ENCODE measurements at places on chromosomes 5 and 9. TPM values are rescaled to one million over a fixed set of nuclear protein-coding genes. Genes with fewer than 3 reads are reported as not detected.
A peak's percentile ranks its signal among the peaks of the same experiment; 100 is the strongest.

GRCh38 chr5:94693043-94693822 lies 74.8 kb downstream of the SLF1 start:
- H3K36me3 ChIP-seq: no peaks in the 10 kb centered on the region
- H3K27ac ChIP-seq: no peak overlapping the region
- H3K4me1 ChIP-seq: no peaks in the 10 kb centered on the region
- DNase-seq: no peak
- H3K27me3 ChIP-seq: no peaks in the 10 kb centered on the region

- no peaks in the 10 kb centered on the region for H3K4me1 ChIP-seq
- no peak for DNase-seq
- no peaks in the 10 kb centered on the region for H3K27me3 ChIP-seq
- H3K36me3 ChIP-seq: no peaks in the 10 kb centered on the region
- H3K4me3 ChIP-seq: no peak overlapping the region
- H3K27ac ChIP-seq: no peak overlapping the region
Observed at GRCh38 chr5:176578391-176578808, 29.3 kb downstream of the CDHR2 start.

DNA sequence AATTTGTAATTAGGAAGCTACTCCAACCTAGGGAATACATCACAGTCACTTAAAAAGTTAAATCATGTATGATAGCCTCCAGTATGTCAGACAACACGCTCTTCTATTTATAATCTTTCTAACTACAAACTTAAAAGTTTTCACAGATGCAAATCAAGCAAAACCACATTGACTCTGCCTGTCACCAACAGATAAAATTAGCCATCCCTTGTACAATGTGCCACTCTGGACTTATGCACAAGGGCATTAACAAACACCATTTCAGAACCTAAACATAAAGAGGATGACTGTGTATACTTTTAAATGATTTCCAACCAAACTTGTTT lies 14.7 kb downstream of the ERP44 start:
- H3K36me3 ChIP-seq: no peaks in the 10 kb centered on the region
- DNase-seq: peak; percentile 62
- peak overlapping the region; percentile 61 for H3K4me3 ChIP-seq
- no peaks in the 10 kb centered on the region for H3K27me3 ChIP-seq
- H3K27ac ChIP-seq: peak overlapping the region; percentile 94

- H3K4me3 ChIP-seq: no peak overlapping the region
- DNase-seq: no peak
- no peaks in the 10 kb centered on the region for H3K4me1 ChIP-seq
- H3K27ac ChIP-seq: no peak overlapping the region
Observed at GRCh38 chr5:16930496-16930895, 5.6 kb downstream of the MYO10 start.

GRCh38 chr5:57174890-57175510 lies 1.1 kb downstream of the GPBP1 start:
- no peaks in the 10 kb centered on the region for H3K27me3 ChIP-seq
- peak overlapping the region; percentile 87 for H3K4me3 ChIP-seq
- DNase-seq: no peak

GRCh38 chr5:81901586-81901985 lies 70.2 kb upstream of the ATG10 start:
- no peaks in the 10 kb centered on the region for H3K36me3 ChIP-seq
- H3K4me3 ChIP-seq: no peak overlapping the region
- DNase-seq: no peak
- H3K4me1 ChIP-seq: no peaks in the 10 kb centered on the region

- no peaks in the 10 kb centered on the region for H3K27me3 ChIP-seq
- peaks cover 30% of the 10 kb centered on the region for H3K4me1 ChIP-seq
- DNase-seq: no peak
- no peaks in the 10 kb centered on the region for H3K36me3 ChIP-seq
Observed at GRCh38 chr5:173885475-173886010, 2.6 kb upstream of the CPEB4 start.

DNA sequence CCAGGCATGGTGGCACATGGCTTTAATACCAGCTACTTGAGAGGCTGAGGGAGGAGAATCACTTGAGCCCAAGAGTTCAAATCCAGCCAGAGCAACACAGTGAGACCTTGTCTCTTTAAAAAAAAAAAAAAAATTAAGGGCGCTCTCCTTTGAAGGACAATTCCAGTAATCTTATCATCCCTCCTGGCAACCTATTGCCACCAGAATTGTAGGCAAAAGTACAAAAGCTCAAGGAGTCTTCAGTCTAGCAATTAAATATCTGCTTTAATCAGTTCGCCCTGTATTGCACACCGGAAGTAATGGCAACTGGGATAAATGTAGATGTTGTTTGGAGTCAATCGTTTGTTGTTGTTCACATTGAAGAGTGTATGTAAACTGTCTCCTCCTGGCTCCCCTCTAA lies 7.7 kb downstream of the SNX18 start:
- no peaks in the 10 kb centered on the region for H3K27me3 ChIP-seq
- no peak overlapping the region for H3K4me3 ChIP-seq
- no peak for DNase-seq
- no peak overlapping the region for H3K27ac ChIP-seq

DNA sequence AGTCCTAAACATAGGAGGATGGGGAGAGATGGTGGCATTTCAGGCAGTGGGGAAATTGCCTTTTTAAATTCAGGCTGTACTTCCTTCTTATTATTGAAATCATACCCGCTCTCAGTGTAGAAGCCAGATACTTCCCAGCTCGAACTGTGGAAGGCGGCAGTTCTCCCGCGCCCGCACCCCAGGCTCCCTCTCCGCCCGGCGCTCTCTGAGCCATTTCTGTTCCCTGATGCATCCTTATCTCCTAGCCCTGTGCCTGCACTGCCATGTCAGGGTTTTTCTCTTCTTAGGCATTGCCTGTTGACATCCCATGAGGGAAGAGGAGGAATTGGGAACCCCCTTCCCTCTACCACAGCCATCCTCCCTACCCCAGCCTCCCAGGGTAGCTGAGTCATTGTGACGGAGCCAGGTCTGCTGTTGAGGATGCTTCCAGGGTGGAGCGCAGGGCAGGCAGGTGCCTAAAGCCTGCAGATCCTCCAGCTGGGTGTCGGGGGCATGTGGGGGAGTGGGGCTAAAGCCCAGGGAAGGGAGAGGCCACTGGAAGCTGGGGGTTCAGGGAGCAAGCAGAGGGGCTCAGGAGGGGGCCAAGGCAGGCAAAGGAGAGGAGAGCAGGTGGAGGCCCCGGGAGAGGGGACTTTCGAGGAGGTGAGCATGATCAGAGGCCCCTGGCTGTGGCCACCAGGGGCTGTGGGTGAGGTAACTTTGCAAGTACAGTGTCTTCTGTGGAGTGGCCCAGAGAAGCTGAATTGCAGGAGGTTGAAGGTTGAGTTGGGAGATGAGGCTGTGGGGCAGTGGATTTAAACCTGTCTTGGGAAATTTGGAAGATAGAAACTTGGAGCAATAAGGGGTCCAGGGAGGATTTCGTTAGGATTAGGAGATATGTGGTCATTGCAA lies 16.2 kb downstream of the LAMC3 start:
- peaks cover 2% of the 10 kb centered on the region for H3K27me3 ChIP-seq
- no peak overlapping the region for H3K4me3 ChIP-seq
- no peak for DNase-seq

DNA sequence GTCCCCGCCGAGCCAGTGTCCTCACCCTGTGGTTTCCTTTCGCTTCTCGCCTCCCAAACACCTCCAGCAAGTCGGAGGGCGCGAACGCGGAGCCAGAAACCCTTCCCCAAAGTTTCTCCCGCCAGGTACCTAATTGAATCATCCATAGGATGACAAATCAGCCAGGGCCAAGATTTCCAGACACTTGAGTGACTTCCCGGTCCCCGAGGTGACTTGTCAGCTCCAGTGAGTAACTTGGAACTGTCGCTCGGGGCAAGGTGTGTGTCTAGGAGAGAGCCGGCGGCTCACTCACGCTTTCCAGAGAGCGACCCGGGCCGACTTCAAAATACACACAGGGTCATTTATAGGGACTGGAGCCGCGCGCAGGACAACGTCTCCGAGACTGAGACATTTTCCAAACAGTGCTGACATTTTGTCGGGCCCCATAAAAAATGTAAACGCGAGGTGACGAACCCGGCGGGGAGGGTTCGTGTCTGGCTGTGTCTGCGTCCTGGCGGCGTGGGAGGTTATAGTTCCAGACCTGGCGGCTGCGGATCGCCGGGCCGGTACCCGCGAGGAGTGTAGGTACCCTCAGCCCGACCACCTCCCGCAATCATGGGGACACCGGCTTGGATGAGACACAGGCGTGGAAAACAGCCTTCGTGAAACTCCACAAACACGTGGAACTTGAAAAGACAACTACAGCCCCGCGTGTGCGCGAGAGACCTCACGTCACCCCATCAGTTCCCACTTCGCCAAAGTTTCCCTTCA lies 1.4 kb downstream of the GLIS3 start:
- peak overlapping the region; percentile 71 for H3K4me3 ChIP-seq
- DNase-seq: no peak
- peaks cover 16% of the 10 kb centered on the region for H3K27me3 ChIP-seq
- no peak overlapping the region for H3K27ac ChIP-seq

DNA sequence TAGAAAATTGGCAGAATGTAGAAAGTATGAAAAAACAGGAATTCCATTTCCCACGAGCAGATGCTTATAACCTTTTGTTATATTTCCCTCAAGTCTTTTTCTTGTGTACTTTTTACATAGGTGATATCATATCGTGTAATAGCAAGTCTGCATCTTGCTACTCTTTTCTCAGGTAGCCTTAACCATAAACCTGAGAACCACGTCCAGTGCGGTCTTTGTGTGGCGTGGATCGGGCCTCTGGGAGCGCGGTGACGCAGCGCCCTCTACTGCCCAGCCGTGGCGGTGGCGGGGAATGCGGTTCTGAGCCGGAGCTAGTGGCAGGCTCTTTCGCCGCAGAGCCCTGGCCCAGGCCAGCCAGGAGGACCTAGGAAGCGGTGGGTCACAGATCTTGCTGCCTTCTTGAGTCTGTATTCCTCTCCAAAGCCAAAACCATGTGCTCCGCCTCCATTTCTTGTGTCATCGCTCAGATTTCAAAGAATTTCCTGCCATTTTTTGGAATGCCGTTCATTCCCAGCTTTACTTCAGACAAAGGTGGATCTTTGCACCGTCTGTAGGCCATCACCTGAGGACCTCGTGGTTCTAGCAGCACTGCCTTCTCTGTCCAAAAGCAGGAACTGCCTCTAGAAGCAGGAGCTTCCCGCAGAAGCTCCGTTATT lies 71.9 kb downstream of the MVB12B start:
- no peak overlapping the region for H3K4me3 ChIP-seq
- peaks cover 13% of the 10 kb centered on the region for H3K27me3 ChIP-seq
- H3K4me1 ChIP-seq: peaks cover 5% of the 10 kb centered on the region

- no peak for DNase-seq
- no peaks in the 10 kb centered on the region for H3K36me3 ChIP-seq
- H3K4me3 ChIP-seq: no peak overlapping the region
- no peak overlapping the region for H3K27ac ChIP-seq
Observed at GRCh38 chr9:118596374-118597015, 772.7 kb downstream of the BRINP1 start.

GRCh38 chr9:134253606-134254205 lies 72.5 kb upstream of the RXRA start:
- no peak overlapping the region for H3K4me3 ChIP-seq
- H3K27ac ChIP-seq: no peak overlapping the region
- H3K4me1 ChIP-seq: no peaks in the 10 kb centered on the region
- no peaks in the 10 kb centered on the region for H3K36me3 ChIP-seq

PCDHA6 gene
- not detected for total RNA-seq

SHOC1 gene
- not detected for total RNA-seq

SLC12A2 gene
- total RNA-seq: 20.5 TPM

PAPPA gene
- total RNA-seq: 0.03 TPM

All from GM12878 (cell line).